ENCODE measurements at places on chromosomes 3 and 15. TPM values are rescaled to one million over a fixed set of nuclear protein-coding genes. Genes with fewer than 3 reads are reported as not detected.

DNA sequence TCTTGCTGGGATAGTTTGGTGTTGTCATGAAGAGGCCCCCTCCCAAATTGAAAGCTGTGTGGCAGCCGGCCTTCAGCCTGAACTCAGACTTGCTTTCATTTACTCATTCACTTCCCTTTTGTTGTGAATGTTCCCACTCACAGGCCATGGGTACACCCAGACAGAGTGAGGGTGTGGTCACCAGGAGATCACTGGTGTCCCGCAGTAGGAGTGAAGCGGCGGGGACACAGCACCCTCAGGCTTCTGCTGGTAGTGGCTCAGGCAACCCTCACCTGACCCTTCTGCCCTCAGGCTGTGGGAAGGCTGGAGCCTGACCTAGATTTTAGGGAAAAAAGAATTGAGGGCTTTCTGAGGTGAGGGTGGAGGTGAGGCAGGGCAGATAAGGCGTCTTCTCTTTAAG, 244.4 kb downstream of the SOX2 start:
- no peak for DNase-seq

DNA sequence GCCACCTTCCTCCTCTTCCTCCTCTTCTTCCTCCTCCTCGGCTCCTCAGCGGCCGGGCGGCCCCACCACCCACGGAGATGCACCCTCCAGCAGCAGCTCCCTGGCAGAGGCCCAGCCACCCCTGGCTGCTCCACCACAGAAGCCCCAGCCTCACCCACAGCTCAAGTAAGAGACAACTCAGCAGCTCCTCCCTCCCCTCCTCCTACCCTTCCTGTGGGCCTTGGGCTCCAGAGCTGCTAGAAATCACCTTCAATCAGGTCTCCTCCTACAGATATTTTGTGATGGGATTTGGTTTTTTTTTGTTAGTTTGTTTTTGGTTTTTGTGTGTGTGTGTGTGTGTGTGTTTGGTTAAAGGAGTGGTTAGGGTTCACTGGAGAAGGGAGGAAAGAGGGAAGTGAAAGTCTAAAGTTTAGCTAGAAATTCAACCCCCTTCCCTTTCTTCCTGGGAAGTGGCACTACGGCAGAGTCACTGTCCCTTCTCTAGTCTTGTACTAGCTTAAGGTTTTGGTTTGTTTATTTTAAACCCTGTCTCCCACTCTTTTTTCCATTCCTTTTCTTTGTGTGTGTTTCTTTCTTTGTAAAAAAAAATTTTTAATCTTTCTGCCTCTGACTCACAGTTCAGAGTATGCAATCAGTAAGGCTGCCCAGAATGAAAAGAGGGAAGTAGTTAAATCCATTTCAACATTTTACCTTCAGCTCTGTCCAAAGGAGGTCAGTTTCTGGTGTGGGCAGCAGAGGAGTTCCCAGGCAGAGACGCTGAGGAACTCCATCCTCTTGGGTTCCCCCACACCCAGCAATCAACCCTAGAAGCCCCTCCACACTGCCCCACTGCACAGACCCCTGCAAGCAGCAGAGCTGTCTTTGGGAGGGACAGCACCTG, 29.0 kb upstream of the TIMP4 start:
- DNase-seq, result no peak

DNA sequence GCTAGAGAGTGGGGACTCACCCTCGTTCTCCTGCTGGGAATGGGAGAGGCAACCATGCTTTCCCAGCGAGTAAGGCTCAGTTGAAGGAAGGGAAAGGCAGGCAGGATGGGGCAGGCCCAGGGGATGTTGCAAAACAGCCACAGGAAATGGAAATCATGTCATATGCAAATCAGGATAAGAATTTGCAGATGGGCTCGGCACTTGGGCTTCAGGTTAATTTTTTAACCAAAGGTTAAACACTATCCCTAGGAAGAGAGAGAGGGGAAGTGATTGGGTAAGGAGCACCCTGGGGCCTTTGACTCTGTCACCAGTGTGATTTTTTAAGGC, 14.6 kb upstream of the PLA2G4E start:
- peak; percentile 47 for DNase-seq

GRCh38 chr3:157233923-157234322, 74.0 kb upstream of the CCNL1 start:
- no peak for DNase-seq

- no peak for DNase-seq
These were observed 319.3 kb upstream of the NECTIN3 start for GRCh38 chr3:110752307-110752706.

The SMCO1 gene
- total RNA-seq, result 0.45 TPM

DNA sequence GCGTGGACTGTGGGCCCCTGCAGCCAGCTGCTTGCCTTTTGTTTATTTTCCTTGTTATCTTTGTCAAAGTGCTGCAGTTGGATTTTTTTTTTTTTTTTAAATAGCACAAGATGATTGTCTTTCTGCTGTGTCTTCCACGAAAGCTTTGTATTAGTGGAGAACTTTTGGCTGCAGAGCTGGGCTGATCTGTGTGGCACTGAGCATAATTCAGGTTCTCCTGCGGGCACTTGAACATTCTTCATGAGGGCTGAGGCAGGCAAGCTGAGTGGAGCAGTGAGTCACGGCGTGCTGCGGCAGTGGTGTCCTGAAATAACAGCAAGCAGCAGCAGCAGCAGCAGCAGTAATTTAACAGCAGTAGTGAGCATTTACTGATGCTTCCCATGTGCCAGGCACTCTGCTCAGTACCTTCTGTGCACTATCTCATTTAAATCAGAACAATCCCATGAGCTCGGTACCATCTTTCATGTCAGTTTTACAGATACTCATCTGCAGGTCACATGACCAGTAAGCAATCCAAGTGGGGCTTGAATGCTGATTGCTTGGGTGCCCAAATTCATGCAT, 45.8 kb downstream of the MITF start:
- DNase-seq, result peak; percentile 70

- DNase-seq, result no peak
These were observed 133.4 kb upstream of the WNT5A start for GRCh38 chr3:55620351-55621025.

DNA sequence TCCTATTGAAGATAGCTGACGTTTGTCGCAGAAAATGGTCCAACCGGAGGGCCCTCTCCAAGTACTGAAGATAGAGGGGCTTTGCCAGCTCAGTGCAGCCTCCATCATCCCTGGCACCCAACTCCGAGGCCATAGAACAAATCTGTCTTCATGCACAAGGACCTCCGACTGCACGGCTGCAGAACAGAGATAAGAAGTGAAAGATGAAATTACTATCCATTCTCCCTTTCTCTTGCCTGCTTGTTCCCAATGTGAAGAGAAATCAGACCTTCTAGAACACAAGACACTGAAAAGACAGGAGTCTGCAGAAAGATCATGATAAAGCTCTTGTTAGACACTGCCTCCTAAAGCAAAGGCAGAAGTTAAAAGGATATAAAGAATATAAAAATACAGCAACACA, 19.9 kb downstream of the INO80 start:
- DNase-seq, result no peak

The SENP2 gene
- total RNA-seq, result 53.6 TPM

- peak; percentile 91 for DNase-seq
These were observed 812.9 kb upstream of the CFAP20DC start for GRCh38 chr3:59862686-59863085.

GRCh38 chr3:48656061-48656840, 6.4 kb downstream of the CELSR3 start:
- DNase-seq, result peak; percentile 85

GRCh38 chr3:47636225-47636624, 57.6 kb upstream of the CSPG5 start:
- DNase-seq, result no peak

DNA sequence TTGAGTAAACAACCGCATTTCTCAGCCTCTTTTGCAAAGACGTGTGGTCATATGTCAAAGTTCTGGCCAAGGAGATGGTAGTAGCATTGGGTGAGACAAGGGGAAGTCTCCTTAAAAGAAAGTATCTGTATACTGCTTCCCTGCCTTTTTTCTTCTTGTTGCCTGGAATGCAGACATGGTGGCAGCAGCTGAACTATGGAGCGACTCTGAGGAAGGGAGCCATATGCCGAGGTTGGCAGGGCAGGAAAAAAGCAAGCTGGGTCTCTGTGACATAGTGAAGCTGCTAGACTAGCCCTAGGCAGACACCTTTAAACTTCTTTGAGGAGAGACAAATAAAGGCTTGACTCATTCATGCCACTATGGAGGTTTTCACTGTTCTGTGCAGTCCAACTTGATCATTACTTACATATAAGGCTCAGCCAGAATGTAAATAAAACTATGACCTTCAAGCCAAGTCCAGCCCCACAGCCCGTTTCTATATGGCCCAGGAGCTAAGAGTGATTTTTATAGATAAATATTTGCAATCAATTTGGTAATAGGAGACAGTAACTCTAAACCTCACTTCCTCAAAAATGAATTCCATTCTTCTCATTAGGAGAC, 30.6 kb upstream of the PRICKLE2 start:
- no peak for DNase-seq
